ENCODE measurements at places on chromosomes 16 and 17.
A peak's percentile ranks its signal among the peaks of the same experiment; 100 is the strongest.

DNA sequence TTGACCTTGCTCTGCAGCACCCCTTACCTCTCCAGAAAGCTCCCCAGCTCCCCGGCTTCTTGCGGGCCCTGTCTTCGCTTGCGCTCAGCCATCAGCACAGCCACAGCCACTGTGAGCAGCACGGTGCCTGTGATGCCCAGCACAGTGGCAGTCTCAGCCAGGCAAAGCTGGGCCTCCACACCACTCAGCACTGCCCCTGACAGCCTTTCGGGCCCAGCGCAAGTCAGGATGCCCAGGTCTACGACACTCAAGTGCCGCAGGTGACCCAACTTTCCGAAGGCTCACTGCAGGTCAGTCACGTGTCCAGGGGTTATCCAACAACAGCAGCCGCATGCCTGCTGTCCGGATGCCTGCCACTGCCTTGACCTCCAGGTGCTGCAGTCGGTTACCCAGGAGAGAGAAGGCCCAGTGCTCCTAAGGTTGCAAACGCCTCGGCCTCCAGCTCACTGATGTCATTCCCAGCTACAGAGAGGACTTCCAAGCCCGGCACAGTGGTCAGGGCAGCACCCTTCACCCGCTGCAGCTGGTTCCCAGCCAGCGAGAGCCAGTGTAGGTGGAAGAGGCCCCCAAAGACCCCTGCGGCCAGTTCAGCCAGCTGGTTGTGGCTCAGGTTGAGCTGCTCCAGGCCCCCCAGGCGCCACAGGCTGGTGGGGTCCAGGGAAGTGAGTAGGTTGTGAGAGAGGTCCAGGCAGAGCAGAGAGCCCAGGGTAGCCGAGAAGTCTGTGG is 8.9 kb upstream of the TMEM101 start:
- no peak for DNase-seq

- DNase-seq = no peak
Observed at GRCh38 chr16:74570412-74571301, 36.3 kb downstream of the GLG1 start.

GRCh38 chr16:83878838-83879237 is 20.1 kb upstream of the MLYCD start:
- peak; percentile 35 for DNase-seq

DNA sequence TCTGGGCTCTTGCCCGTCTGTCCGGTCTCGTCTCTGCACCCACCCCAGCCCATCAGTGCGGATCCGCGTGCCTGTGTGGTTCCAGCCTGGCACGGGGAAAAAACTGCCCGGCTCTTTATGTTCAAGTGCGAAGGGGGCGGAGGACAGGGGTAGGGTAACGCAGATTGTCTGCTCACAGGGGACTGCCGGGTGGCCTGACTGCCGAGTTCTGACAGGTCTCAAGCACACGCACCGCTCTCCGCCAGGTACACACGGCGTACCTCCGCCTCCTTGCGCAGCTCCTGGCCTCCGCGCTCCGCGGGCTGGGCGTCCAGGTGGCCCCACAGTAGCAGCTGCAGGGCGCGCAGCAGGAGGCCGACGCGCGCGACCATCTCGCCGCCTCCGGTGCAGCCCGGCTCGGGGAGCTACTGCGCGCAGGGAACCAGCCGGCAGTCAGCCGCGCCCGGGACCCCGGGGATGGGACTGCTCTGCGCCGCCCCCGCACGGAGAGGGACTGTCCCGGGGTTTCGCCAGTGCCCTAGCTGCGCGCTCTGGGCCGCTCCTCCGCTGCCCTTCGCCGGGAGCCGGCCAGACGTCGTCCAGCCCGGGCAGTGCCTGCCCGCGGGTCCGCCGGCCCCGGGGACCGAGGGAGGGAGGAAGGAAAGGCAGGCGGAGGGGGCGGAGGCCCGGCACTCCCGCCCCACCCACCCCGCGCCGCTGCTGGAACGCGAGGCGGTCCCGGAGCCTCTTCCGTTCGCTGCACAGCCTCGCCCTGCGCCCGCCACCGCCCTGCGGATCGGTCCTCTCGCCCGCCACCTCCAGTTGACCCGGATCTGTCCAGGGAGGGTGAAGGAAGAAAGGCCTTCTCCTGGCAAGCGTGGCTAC is at the start of gene MMP28:
MMP28 (minus strand) TSS at position 635 of the 864 bp plus-strand sequence; CDS start at position 371, 264 bp downstream.
- peak; percentile 79 for DNase-seq

- DNase-seq = no peak
Observed at GRCh38 chr16:23432176-23433128, 20.5 kb downstream of the COG7 start.

- no peak for DNase-seq
Observed at GRCh38 chr16:17277981-17278381, 192.8 kb downstream of the XYLT1 start.

DNA sequence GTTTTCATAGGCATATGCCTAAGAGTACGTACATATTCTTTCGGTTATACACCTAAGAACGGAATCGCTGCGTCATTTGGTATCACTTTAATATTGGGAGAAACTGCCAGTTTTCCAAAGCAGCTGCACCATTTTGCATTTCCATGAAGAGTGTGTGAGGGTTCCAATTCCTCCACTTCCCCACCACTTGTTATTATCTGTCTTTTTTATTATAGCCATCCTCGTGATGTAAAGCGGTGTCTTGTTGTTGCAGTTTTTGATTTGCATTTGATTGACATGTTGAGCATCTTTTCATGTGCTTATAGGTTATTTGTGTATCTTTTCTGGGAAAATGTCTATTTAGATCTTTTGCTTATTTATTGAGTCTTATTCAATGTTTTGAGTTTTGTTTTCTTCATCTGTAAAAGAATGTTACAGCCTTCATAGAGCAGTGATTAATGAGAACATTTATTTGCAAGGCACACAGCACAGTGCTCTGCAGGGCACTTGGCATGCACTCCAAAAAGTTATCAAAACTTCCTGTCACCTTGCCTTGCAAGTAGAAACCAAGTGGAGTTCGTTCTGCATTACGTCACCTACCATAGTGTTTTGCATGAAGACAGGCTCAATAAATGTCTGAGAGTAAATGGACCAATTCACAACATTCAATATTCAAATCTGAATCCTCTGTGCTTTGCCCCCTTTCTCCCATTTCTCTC is 26.6 kb upstream of the ST6GALNAC1 start:
- DNase-seq = no peak

DNA sequence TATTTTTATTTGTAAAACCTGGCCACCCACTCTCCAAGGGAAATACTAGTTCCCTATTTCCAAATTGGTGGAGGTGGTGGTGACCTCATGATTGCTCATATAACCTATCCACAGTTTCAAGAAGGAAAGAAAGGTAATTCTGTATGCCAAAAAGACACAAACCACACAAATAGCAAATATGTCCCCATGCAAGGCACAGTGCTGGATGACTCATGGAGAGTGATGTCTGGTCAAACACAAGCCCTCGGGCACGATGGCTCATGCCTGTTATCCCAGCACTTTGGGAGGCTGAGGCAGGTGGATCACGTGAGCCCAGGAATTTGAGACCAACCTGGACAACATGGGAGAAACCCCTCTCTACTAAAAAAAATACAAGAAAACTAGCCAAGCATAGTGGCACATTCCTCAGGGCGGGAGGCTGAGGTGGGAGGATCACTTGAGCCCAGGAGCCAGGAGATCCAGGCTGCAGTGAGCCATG is 64.2 kb downstream of the GNA13 start:
- DNase-seq = peak; percentile 98

GRCh38 chr17:50818921-50819657 is 16.3 kb upstream of the WFIKKN2 start:
- DNase-seq = no peak

- peak; percentile 94 for DNase-seq
Observed at GRCh38 chr17:41580687-41581365, 5.9 kb downstream of the KRT14 start.

- no peak for DNase-seq
Observed at GRCh38 chr17:47873200-47874090, 22.5 kb upstream of the SP6 start.

DNA sequence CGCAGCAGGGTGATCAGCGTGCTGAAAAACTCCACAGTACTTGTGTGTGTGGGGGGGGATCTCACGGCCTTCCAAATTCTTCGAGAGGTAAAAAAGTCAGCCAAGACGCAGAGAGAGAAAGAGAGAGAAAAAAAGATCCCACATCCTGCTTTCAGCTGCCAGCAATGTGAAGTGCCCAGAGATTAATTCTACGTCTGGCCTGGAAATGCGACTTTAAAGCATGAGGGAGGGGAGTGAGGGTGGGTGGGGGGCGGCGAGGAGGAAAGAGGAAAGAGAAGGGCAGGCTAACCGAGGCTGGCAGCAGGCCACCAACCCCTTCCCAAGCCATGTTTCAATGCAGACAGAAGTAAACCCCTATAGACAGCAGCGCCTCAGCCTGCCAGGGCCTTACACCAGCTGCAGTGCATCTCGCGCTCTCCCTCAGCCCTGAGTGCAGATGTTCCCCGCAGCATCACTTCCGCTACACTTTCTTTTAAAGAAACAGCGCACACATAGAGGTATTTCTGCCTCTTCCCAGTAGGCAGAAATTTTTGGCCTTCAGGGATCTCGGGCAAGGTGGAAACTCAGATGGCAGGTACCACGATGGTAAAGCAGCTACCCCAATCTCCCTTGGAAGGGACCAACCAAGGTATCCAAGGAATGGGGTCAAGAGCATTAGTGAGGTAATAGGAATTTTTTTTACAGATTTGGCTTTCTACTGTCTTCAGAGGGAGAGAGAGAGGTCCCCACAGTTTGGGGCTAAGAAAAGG is 87.8 kb downstream of the SMG6 start:
- no peak for DNase-seq

GRCh38 chr17:10149573-10150399 is 48.6 kb downstream of the GAS7 start:
- peak; percentile 16 for DNase-seq

- DNase-seq = no peak
Observed at GRCh38 chr17:55731586-55732250, 9.1 kb upstream of the TMEM100 start.

- no peak for DNase-seq
Observed at GRCh38 chr17:16919663-16920627, 52.0 kb downstream of the TNFRSF13B start.

DNA sequence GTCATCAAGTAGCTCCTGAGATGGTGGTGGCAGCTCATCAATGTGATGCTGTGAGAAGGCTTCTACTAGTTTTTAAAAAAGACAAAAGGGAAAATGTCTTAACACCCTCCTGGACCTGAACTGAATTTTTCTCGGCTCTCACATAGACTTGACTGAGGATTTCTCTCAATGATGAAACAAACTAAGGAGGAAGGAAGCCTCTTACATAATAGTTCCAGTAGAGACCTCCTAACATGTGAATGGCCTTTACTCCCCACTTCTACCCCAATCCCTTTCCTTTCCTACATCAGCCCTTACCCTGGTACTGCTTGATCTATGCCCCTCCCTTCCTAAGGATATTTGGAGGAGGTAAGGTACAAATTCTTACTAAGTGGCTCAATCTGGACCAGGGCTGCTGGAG is 54.8 kb upstream of the MTMR4 start:
- no peak for DNase-seq

DNA sequence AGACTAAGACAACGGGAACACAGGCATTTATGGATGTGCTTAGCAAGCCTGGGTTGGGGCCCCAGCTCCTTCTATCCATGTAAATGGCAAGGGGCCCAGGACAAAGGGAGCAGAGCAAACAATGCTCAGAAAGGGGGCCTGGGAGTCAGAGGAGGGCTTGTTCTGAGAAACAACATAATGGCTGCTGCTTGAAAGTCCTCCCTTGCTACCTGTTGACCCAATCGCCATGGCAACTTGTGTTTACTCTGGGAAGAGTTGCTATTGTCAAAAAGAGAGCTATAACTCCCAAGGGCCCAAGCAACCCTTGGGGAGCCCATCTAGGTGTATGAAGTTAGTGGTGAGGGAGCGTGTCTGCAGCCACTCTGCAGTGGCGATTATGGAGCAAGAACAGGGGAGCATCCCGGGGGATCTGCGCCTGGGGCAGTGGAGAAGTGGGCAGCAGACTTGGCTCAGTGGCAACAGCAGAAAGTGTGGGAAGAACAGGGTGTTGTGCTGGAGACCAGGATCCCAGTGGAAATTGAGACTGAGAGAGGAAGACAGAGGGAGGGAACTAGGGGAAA is 118.7 kb upstream of the NLRP1 start:
- no peak for DNase-seq

DNA sequence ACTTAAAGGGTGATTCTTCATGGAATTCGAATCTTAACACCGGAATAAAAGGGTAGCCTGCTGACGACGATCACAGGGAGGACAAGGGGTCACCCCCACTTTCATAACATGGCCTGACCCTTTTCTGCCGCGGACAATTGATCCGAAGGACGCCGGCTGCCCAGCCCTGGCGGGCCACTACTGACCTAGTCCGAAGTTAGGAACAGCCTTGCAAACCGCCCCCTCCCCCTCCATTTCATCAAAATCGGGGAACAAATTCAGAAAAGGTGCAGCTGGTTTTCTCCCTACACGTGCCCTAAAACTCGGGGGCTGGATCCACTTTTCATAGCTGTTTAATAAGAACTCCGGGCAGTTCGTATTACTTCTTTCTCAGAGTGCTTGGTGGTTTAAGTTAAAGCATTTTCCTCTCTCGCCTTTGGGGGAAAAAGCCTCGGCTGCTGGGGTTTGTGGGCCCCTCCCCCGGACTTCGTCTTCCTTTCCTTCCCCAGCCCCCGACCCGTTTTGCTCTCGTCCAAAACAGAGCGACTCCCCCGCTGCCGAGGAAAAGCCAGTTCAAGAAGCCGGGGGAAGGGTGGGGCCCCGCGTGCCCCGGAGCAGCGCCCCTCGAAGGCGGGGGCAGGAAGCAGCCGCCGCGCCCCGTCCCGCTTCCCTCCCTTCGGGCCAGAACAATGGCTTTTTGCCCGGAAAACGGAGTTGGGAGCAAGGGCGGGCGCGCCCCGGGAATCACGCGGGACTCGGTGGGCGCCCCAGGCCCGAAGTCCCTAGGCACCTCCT is 641 bp upstream of the CBX2 start:
- peak; percentile 30 for DNase-seq

GRCh38 chr17:55549140-55549539 is 37.9 kb upstream of the SMIM36 start:
- DNase-seq = no peak

- DNase-seq = peak; percentile 70
Observed at GRCh38 chr16:68642436-68643101, 2.5 kb upstream of the CDH3 start.

DNA sequence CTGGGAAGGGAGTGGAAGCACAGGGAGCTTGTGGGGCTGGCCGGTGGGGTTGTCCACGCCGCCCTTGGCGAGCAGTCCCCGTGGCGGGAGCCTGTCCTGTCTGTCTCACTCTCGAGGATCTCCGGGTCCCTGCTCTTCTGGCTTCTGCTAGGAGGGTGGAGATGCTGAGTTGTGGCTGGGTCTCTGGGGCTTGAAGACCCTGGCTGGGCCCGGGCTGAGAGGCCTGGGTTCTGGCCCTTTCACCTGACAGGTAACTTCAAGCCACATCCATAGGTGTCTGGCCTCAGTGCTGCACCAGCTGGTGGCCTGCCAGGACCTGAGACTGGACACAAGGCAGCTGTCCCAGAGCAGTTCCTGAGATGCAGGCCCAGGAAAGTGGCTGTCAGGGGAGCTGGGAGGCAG is 46.7 kb downstream of the PRMT7 start:
- no peak for DNase-seq

GRCh38 chr17:72984145-72984925 is 108.2 kb downstream of the SLC39A11 start:
- DNase-seq = peak; percentile 73
